Hematopoietic multipotent progenitor cell treated with erythropoietin and hydrocortisone succinate and interleukin-3 and kit ligand, for 4 days (in vitro differentiated cells): ENCODE measurements at places on chromosomes 7 and 10.

- no peak for DNase-seq
Observed at GRCh38 chr7:36985866-36986400, 261.6 kb upstream of the AOAH start.

- DNase-seq = no peak
Observed at GRCh38 chr7:25884265-25884828, 267.7 kb upstream of the NFE2L3 start.

DNA sequence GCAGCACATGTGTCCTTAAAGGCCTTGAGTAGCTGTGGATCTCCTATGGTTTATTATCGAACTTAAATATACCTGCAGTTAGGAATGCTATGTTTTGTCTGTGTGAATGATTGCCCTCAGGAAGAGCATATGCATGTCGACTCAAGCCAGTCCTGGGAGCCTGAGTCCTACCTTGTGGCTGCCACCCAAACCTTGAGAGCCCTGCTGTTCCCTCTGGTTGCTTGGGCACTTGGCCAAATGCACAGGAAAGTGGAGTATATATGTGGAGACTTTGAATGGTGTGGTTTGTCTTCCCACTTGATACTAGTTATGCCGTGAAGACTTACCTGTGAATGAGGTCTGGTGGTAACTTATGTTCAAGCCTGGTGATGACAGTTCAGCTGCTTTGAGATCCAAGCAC, 409.8 kb downstream of the LRMDA start:
- no peak for DNase-seq

- no peak for DNase-seq
Observed at GRCh38 chr10:104807581-104808310, 166.7 kb downstream of the SORCS3 start.

GRCh38 chr10:74282151-74282847, 131.3 kb downstream of the ADK start:
- DNase-seq = no peak

DNA sequence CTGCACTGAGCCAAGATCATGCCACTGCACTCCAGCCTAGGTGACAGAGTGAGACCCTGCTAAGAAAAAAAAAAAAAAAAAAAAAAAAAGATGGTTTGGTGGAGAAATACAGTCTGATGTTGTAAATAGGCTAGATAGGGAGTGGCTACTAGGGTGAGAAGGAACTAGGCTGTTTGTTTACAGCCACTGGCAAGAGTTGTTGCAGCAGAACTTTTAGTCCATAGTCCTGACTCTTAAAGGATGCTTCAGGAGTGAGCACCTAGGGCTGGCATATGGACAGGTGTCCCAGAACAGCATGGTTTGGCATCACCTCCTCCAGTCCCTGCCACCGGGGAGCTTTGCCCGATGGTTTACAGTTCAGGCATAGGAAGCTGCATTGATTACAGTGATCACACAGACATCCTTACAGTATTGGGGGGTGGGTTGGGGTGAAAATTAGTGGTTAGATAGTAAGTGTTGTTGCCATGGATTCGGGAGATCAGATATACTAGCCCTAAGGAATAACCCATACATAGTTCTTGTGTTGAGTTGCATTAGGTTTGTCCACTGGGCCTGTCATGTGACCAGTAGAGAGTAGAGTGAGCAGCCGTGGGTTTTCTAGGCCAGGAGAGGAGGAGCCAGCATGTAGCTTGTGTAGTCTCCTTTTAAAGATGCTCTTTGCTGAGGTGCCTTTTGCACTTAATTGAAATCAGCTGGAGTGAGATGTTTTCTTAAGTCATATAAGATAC, 35.9 kb downstream of the ZRANB1 start:
- DNase-seq = no peak

GRCh38 chr10:51910189-51910588, 210.8 kb upstream of the CSTF2T start:
- no peak for DNase-seq

- peak; percentile 88 for DNase-seq
Observed at GRCh38 chr7:12403287-12404181, at the start of gene VWDE. Gene VWDE, minus strand, starts transcription at chr7:12403865. Its CDS starts 149 bp downstream, at chr7:12403716.

DNA sequence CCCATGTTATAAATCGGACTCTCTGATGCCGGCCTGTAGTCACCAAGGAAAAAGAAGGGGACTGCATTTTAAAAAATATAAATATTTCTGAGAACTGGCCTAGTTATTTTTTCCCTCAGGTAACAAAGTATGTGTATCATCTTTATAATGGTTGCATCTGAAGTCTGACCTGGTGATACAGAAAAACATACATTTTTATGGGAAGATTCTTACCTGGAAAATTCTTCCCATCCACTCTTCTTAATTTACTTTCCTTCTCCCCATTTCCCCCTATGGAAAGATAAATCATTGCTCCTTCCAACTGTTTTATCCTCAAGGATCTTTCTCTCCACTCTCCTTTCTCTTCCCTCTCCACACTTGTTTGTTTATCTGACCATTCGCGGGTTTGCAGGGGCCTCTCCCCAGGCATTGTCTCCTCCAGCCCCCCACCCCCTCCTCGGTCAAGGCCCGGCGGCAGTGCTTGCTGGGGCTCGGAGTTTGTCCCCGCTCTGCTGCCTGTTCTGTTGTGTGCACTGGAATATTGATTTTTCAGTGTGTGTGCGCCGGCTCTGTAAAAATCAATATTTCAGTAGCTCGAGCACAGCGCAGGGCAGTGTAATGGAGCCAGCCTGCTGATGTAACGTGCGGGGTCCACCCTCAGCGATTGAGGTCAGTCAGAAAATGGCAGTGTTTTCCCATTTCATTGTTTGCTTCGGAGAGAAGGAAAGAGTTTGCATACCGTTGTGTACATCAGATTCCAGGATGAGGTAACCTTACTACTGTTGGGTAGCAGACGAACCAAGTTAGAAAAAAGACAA, 199.5 kb upstream of the NFE2L3 start:
- no peak for DNase-seq

DNA sequence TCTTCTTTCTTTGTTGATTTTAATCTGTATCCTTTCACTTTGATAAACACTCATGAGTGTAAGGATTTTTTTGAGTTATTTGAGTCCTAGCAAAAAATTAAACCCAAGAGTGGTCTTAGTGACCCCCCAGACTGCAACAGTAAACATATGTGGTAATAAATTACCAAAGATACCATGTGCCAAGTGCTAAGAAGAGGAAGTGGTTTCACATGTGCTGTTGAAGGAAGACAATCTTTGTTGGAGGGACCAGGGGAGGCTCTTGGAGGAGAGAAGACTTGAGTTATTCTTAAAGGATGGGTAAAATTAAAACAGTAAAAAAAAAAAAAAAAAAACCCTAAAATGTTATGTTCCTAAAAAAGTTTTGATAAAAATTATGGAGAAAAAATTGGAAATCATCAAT, 150.2 kb downstream of the SEC23IP start:
- peak; percentile 30 for DNase-seq

DNA sequence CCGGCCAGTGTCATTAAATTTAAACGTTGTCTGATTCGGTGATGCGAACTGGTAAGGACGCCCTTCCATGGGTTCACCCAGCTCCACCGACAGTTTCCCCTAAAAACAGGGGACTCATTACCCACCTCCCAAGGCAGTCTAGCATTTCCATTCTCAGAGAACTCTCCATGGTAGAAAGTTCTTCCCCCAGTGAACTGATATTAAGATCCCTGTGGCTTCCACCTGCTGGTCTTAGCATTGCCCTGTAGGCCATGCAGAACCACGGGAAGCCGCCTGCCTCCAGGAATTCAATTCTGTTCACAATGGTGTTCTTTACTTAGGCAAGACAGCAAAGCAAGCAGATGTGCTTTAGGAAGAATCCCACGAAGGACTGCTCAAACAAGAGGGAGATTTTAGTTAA, 128.9 kb upstream of the NANOS1 start:
- no peak for DNase-seq

GRCh38 chr10:25747084-25747483, 186.9 kb upstream of the MYO3A start:
- DNase-seq = no peak

GRCh38 chr10:58742141-58742540, 229.5 kb downstream of the BICC1 start:
- DNase-seq = no peak

DNA sequence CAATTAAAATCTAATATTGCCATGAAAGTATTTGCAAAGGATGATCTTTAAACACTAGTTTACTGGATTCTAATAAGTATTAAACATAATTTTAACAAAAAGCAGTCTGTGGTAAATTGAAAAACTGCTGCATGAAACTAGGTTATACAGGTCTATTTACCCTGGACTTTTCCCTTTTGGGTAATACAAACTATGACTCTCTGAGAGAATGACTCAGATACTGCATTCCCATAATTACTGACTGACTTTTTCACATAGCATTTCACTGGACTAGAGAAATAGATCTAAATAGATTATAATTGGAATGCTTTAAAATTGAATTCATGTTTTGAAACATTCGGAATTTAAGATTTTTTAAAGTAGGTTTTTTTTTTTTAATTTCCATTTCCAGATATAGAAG, 395.7 kb downstream of the THSD7A start:
- DNase-seq = no peak

- peak; percentile 76 for DNase-seq
Observed at GRCh38 chr7:37510043-37510634, 61.5 kb upstream of the ELMO1 start.

- no peak for DNase-seq
Observed at GRCh38 chr7:17506095-17506494, 207.6 kb downstream of the AHR start.

GRCh38 chr10:123139521-123140163, 3.9 kb downstream of the HMX3 start:
- peak; percentile 63 for DNase-seq

DNA sequence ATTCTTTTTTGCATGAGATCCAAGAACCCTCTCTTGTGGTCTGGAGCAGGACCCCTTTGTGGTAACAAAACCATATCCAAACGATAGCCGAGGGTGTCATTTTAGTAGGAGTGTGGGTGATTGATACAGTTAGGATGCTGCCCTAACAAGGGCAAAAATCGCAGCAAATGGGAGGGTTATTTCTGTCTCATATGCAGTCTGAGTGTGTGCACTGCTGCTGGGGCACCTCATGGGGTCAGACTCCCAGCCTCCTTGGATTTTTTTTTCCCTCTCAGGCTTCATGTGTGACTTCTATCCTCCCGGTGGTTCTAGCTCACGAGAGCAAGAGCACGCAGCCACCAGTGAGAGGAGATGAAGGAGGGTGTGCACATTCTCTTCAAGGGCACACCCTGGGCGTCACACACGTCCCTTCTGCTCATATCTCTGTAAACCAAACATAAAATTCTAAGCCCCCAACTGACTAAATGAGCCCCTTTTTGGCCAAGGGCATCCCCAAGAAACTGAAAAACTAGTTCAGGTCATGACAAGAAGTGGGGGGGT, 28.6 kb upstream of the IL15RA start:
- peak; percentile 64 for DNase-seq

- DNase-seq = no peak
Observed at GRCh38 chr10:76504823-76505222, 1073.4 kb downstream of the LRMDA start.

- peak; percentile 55 for DNase-seq
Observed at GRCh38 chr10:84076540-84077195, 62.6 kb upstream of the GHITM start.

GRCh38 chr7:70415179-70415972, 716.6 kb upstream of the GALNT17 start:
- no peak for DNase-seq

DNA sequence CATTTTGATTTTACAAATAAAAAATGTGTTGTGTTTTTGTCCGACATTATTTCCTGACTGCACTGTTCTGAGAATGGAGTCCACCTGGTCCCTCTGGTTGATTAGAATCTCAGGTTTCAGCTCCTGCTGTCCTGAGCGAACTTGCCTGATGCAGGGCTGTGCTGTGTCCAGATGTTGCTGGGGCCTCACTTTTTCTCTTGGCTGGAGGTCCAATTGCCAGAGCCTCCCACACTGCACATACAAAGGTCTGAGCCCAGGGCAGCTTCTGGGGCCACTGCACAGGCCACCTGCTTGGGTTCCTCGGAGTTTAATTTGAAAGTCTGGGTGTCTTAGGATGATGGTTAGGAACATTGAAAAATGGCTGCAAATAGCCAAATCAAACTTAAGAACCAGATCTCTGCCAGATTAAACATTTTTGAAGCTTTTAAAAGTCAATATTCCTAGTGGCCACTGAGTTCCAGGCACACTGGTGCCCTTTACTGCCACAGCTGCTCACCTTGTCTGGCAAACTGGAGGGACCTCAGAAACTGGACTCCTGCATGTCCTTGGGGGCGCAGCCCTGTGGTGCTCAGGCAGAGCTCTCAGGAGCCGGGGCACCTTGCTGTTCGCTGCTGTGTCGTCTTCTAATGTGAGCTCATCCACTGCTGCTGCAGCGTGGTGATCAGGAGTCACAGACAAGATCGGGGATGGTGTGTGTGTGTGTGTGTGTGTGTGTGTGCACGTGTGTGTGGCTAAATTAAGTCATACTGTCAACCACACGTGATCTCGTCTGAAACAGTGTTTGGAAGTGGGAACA, 75.0 kb downstream of the WDR37 start:
- no peak for DNase-seq

GRCh38 chr7:29891766-29892165, 85.5 kb downstream of the WIPF3 start:
- DNase-seq = peak; percentile 71

- peak; percentile 49 for DNase-seq
Observed at GRCh38 chr7:29243910-29244655, 49.5 kb downstream of the CHN2 start.

GRCh38 chr7:55022002-55022985, 3.5 kb downstream of the EGFR start:
- no peak for DNase-seq

DNA sequence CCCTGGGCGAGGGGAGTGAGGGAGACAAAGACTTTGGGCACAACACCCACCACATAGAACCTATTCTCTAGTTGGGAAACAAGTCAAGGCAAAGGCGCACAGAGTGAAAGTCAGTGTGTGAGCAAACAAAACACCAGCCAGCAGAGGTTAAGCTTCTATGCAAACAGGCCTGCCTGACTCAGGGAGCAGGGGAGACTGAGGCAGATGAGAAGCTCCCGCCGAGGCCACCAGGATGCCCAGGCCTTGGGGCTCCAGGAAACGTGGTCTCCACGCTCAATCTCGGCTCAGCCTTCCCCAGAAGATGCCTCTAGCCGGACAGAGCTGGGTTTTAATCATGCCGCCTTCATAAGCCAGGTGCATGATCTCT, 74.1 kb upstream of the KCNMA1 start:
- no peak for DNase-seq

DNA sequence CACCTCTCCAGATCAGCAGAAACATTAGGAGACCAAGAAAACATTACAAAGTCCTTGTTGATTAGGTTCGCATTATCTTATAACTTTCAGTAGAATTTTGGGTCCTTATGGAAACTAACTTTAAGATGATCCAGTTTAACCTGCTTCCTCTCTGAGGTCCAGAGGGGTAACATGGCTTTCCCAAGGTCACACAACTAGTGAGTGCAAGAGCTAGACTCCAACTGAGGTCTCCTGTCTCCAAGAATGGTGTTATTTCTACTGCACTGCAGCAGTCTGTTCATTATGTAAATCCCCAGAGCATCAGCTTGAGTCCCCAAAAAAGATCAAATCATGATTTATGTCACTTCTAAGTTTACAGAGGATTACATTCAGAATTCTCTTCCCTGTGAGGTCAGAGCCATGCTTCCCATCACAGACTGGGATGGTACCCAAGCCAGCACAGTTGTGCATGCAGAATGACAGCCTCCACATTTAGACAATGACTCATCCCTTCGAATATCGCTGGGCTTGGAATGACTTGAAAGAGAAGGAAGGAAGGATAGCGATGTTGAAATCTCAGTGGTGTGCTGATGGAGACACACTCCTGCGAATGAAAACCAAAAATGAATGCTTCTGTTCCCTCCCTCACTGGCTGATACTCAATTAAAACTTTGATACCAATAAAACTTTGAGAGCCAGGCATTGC, 163.1 kb upstream of the PLXNA4 start:
- no peak for DNase-seq
